NCI-H1105 (cell line): ENCODE measurements at places on chromosomes 5 and 9.
A peak's percentile ranks its signal among the peaks of the same experiment; 100 is the strongest.

DNA sequence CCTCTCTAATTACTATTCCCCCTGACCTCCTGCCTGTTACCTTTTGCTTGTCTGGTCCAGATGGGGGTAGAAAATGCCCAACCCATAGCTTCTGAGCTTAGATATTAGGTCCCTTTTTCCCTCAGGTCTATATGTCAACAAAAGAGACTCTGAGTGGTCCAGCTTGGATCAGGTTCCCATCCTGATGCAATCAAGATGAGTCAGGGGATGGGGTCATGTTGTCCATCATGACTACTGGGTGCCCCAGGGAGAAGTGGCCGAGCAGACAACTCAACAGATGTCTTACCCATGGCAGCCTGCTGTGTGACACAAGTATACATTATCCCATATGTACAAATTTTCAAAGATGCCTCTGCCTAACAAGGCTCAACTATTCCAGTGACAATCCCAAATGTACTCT, 9.1 kb upstream of the ANKH start:
- no peak for DNase-seq

DNA sequence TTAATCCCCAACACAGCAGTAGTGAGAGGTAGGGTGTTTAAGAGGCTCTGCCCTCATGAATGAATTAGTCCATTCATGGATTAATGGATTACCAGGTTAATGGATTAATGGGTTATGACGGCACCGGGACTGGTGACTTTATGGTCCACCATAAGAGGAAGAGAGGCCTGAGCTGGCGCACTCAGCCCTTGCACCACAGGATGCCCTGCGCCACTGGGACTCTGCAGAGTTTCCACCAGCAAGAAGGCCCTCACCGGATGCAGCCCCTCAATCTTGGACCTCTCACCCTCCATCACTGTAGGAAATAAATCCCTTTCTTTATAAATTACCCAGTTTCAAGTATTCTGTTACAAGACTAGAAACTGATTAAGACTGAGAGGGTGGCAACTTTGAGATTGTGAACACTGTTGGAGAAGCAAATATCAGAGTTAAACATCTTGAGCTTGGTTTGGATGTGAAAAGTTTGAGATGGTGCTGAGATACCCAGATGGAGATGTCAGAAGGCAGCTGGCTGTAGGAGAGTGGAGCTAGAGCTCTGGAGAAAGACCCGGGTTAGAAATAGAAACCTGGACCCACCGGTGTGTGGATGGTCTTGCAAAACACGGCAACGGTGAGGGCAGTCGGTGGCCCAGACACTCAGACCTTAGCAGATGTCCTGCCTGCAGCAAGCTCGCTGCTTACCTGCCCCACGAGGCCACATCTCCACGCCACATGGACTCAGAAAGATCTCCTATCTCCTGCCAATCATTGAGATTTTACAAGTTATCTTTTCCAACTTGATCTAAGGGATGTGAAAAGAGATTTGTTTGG, 98.8 kb downstream of the HSD17B3 start:
- no peak for DNase-seq

GRCh38 chr9:113989017-113989713, 88.9 kb downstream of the AMBP start:
- no peak for DNase-seq

DNA sequence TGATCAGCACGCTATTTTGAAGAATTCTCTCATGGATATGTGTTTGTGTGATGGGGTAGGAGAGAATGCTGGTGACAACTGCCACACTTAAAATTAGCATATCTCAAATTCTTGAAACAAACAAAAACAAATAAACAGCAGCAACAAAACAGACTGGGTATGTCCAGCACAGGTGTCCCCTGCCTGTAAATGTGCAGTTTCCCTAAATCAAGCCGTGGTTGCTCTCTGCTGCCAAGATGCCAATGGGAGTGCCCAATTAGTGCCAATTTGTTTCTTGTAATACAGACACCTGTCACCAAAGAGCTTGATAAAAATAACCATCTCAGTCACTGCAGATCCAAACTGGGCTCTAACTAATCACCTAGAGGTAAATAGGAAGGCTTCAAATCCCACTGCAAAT, 144.2 kb upstream of the SMARCA2 start:
- DNase-seq = peak; percentile 44

DNA sequence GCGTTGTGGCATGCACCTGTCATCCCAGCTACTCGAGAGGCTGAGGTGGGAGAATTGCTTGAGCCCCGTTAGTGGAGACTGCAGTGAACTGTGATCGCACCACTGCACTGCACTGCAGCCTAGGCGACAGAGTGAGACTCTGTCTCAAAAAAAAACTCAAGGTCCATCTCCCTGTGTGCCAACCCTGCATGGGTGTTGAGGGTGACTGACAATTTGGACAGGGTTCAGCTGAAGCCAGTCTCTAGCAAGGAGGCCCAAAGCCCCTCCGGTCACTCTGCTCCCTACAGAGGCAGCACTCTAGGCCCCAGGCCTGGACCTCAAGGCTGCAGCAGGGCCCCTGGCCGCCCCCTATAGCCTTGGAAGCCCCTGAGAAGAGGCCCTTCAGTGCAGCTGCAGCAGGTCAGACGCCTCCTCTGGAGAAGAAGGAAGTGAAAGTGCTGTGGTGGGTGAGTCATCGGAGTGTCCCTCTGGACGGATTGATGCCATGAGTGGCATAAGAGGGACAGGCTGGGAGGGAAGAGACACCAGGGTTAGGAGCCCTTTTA, 39.2 kb upstream of the NEK6 start:
- no peak for DNase-seq

GRCh38 chr5:127871503-127872153, 168.4 kb downstream of the CCDC192 start:
- no peak for DNase-seq

DNA sequence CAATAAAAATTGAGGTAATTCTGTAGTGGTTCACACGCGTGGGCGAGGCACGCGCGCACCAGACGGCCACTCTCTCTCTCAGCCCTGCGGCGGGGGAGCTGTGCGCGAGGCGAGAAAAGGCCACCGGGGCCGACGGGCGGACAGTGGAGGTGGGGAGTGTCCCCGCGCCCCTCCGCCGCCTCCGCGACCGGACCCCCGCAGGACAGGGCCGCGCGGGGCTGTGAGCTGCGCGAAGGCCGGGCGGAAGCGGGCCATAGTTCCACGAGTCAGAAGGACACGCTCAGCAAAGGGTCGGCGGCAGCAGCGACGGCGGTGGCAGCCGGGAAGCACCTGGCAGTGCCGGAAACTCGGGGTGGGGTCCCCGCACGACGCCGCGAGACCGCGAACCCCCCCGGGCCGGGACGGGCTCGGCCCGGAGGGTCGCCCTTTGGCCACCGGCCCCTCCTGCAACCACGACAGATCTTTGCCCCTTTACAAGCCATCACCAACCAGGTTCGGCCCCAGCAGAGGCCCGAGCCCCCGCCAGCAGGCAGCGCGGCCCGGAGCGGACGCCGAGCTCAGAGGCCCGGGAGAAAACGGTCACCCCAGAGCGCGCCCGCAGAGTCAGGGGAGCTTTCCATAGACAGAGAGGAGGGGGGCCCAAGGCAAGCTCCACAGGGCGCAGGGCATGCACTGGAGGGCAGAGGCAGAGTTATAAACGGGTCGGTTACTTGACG, 60.9 kb downstream of the ZNF354C start:
- no peak for DNase-seq

- no peak for DNase-seq
Observed at GRCh38 chr9:27505744-27506161, 18.3 kb upstream of the IFNK start.

DNA sequence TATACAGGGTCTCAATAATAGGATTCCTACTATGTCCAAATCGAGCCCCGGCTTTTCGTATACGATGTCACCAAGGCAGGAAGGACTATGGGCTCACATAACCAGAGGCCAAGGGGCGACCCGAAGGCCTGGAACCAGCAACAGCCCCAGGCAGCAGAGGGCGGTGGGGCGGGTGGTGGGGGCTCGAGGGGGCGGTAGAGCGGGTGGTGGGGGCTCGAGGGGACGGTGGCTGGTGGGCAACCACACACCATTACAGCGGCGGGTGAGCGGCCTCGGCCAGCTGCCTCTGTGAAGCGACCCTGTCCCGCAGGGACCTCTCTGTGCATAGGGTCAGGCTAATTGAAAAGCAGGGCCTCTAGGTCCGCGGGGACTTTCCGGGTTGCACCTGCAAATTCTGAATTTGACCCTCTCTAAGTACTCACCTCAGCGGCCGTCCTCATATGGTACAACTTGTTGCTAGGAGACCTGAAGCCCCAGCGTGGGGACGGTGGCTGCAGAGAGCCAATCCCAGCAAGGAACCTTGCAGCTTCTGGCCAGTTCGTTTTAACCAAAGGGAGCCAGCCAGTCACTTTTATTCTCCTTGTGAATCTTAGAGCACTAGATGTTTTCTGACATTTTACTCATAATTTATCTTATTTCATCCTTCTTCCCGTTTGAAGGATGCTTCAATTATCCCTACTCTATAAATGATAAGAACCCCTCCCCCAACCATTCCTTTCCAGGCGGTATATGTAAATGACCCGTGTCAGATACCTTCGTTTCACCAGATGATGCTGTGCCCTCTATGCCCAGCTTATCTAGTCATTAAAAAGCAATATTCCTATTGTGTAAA, at the start of gene NME5:
NME5 (minus strand) TSS at position 480 of the 832 bp plus-strand sequence. CDS start 648 bp downstream, outside the sequence.
- peak; percentile 41 for DNase-seq
